ENCODE measurements at places on chromosomes 3 and 15.
A peak's percentile ranks its signal among the peaks of the same experiment; 100 is the strongest.

- ATAC-seq = peak; percentile 43
Measured at GRCh38 chr15:25849157-25849921, 13.8 kb downstream of the ATP10A start.

DNA sequence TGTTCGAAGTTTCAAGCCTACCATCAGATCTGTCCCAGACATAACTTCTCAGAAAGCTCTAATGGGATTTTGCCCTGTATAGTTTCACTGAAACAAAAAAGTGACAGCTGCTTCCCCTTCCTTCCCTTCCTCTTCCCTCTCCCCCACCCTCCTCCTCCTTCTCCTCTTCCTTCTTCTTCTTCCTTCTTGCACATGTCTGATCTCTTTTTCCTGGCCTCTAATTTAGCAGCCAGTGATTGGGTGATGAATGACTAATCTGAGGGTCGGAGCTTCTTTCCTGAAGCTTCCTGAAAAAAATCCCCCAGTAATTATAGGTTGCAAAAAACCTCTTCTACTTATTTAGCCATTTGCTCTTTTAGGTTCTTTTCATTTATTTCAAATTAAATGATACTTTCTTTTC, 168.7 kb downstream of the POTEB3 start:
- ATAC-seq = no peak

DNA sequence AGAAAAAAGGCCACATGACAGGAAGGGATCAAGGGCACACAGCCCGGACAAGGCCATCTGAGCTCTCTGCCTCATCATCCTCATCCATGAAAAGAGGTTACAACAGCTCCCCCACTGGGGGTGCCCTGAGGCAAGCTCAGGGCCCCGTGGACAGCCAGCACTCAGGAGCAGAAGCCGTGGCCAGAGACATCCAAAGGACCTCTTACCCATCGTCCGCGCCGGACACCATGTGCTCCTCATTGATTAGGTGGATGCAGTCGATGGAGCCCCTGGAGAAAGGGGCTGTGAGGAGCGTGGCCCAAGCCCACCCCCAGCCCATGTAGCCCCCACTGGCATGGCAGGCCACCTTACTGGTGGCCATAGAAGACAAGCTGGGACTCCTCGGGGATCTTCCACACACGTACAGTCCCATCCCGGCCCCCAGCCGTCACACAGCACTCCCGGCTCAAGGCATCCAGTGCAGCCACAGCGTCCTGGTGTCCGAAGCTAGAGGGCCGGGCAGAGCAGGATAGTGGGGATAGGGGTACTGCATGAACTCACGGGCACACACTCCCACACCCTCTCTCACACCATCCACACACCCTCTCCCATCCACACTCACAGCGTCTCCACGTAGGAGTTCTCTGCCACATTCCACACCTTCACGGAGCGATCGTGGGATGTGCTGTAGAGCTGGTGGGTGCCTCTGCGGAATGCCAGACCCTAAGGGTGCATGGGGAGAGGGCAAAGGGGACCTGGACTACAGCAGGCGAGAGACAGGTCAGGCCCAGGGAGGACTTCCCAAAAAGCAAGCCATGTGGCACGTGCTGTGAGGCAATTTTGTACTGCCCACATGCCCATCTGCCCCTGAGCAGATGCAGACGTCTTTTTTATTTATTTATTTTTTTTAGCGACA, 6.5 kb downstream of the RRP9 start:
- ATAC-seq = no peak

DNA sequence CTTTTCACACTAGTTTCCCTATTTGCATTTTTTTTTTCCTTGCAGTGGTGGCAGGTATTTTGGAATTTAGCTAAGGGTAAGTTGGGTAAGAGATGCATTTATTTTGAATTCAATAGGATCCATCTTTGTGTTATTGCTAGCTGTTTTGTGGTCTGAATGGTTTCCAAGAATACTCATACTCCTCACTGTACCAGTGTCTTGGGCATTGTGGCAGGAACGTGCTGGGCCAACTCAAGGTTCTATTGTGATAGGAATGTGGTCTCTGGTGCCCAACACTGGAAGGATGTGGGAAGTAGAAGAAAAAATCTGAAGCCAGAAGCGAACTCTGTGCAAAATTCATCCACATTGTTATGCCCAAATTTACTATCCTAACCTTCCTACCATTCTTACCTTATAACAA, 135.6 kb downstream of the RBMS3 start:
- no peak for ATAC-seq

- no peak for ATAC-seq
Measured at GRCh38 chr3:8724108-8724752, 9.4 kb upstream of the CAV3 start.

- ATAC-seq = peak; percentile 35
Measured at GRCh38 chr15:46543626-46544025, 908.8 kb downstream of the SQOR start.

GRCh38 chr3:45092132-45093031, 53.8 kb downstream of the CDCP1 start:
- peak; percentile 86 for ATAC-seq

DNA sequence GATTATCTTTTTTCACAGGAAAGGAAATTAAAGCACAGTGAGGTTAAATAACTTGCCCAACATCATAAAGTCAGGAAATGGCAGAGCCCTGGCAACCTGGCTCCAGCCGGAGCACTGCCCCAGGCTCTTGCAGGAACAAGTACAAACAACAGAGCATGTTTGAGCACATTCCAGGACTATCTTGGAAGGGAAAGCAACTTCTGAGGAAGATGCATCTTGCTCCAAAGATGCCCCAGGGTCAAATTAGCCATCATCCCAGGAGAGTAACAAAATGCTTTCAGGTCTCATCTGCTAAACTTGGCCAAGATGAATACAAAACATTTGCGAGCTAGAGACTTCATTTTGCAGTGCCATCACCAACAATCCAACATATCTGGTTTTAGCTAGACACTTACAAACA, 162.4 kb upstream of the LRRN1 start:
- ATAC-seq = no peak
